ENCODE measurements at places on chromosomes 2 and 18.

GRCh38 chr2:12205086-12205485 lies 458.7 kb downstream of the LPIN1 start:
- no peak for DNase-seq

DNA sequence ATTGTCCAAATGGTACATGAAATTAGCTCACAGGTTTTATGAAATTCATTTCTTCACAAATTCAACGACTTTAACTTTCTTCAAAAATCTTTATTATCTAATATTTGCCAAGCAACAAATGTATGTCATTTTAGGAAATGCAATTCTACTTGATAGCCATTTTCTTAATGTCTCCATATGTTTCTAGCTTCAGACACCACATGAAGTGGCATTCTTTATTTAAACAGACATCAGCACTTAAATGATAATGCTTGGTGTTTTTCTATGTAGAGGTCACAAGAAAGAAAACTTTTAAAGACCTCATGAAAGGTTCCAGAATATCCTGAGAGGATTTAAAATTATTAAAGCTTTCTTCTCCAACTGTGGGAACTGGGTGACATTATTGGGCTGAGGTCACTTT lies 44.2 kb upstream of the XIRP2 start:
- no peak for DNase-seq

DNA sequence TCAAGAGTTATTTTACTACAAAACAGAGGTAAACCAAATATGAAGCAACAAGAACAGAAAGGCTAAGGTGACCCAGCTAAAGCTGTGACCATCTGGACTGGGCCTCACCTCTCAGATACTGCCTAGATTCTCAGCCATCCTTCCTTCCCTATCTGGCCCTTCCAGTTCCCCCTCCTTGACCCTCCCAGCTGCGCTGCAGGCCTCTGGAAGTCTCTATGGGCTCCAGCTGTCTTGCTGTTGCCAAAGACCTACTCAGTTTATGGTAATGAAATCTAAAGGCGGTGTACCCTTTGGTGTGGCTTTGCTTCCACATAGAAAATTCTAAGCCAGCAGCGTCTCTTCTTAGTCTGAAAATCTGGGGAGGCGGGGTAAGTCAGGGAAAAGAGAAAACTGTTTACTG lies 55.7 kb downstream of the ARHGEF33 start:
- DNase-seq: no peak

GRCh38 chr18:47180765-47181164 lies 4.6 kb upstream of the IER3IP1 start:
- DNase-seq: no peak

- DNase-seq: no peak
Observed at GRCh38 chr2:45653122-45653913, 1.8 kb downstream of the PRKCE start.

- DNase-seq: peak; percentile 78
Observed at GRCh38 chr2:44941551-44942234, at the start of gene SIX3. SIX3 (plus strand) TSS chr2:44941702; CDS start chr2:44942105, 403 bp downstream.

GRCh38 chr2:25672494-25673299 lies 680 bp downstream of the DTNB start:
- DNase-seq: peak; percentile 78

GRCh38 chr2:9331704-9332103 lies 91.6 kb downstream of the ITGB1BP1 start:
- no peak for DNase-seq

- no peak for DNase-seq
Observed at GRCh38 chr2:1887915-1888314, 143.6 kb upstream of the PXDN start.

DNA sequence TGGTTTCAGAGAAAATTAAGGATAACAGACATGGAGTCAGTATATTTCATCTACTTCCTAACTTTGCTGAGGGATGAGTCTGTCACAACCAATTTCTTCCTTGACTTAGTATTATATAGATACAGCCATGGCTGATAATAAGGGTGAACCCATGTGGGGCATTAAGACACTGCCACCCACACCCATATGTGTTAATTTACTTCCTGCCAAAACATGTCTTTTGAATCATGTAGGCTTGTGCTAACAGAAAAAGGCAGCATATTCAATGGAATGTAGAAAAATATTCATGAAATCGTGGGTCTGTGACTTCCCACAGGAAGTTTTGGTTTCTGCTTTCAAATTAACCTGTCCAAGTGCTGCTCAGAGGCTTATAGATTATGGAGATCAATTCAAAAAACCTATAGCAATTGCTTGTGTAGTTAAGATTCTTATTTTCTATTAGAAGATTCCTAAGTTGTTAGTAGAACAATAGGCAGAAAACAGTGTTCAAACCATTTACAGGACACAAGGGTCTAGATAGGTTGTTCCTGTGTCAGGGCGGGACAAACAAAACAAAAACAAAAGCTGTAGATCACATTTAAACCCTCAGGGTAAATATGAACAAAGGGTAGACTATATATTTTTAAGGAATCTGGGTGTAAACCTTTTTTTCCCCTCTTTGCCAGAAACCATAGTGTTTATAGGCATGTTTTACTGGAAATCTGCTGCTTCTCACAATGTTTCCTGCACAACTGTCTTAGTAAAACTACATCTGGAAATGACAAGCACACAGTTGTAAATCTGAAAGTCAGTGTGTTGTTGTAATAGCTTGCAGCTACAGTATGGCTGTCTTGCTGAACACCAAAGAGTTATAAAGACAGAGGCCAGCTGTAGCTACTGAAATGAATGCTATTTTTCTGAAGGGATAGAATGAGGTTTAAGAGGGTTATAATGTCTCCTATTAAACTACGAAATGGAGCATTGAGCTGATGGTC lies 691.2 kb downstream of the EPHA4 start:
- no peak for DNase-seq

GRCh38 chr2:29164091-29164846 lies 49.1 kb downstream of the CLIP4 start:
- DNase-seq: no peak

DNA sequence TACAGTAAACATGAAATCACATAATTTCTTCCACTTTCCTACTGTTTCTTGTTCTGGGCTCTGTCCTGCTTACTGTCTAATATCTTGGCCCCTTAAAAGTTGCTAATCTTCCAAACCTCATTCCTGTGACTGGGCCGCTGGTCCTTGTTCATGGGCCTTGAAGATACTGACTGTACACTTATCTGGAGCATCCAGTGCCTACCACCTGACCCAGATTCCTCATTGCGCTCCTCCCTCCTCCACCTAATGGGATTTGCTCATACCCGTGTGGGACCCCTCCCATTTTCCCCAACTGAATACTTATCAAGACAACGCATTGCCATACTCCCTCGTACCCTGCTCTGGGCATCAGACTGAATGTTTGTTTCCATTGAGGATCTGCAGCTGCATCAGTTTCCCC lies 6.1 kb upstream of the IL37 start:
- DNase-seq: no peak

Measured in stimulated activated naive CD8-positive, alpha-beta T cell treated with anti-CD3 and anti-CD28 coated beads, Interleukin-15, amount 100 ng/mL, for 72 hours (primary cell).